ENCODE measurements at places on chromosomes 3 and 15.

- DNase-seq = no peak
Measured at GRCh38 chr15:69857686-69858391, 239.9 kb downstream of the TLE3 start.

GRCh38 chr3:108060331-108060730 lies 30.5 kb downstream of the CD47 start:
- DNase-seq = no peak

GRCh38 chr3:140842984-140843649 lies 98.5 kb upstream of the SLC25A36 start:
- no peak for DNase-seq

DNA sequence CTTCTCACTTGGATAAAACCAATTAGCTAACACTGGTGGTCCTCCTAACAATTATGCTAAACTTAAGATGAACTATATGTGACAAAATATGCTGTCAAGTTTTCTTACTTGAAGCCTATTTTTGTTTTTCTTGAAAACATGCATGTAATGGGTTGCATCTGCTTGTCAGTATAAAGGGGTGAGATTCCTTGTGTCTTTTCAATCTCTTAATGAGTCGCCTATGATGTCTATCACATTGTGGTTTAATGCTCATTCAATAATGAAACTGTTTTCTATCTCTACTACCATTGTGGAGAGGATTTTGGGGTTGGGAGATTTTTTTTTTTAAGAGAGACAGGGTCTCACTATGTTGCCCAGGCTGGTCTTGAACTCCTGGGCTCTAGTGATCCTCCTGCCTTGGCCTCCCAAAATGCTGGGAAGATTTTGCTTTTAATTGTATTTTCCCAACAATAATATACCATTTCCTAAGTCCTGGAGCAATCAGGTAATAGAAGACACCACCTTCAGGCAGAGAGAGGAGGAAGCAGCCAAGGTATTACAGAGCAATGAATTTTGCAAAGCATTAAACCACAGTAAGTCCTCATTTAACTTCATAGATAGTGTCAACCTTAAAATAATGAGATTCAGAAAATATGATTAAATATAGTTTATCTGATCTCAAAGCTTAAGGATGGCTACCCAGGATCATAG lies 17.4 kb upstream of the TRMT10C start:
- DNase-seq = no peak

DNA sequence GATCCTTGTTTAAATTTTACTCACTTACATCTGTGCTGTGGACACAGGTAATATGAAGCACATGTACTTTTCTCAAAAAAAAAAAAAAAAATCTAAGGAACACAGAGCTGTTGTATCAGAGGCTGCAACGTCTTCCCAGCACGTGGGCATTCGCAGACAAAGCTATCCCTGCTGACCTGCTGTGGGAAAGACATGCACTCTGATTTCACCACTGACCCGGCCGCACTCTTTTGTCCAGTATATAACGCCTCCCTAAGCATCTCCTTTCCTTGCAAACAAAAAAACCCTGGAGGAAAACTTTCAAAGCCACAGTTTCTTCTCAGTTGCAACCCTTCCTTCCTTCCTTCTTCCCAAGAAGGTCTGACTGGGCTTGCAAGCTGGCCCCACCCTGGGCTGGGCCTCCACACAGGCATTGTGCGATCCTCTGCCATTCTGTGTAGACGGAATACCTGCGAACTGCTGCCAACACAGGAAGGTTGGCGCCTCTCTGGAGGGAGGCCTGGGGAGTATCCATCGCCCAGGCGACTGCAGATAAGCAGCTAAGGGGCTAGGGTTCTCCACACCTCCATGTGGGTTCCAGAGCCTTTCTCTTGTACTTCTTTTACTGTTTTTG lies 50.8 kb downstream of the SLC12A8 start:
- DNase-seq = no peak

GRCh38 chr3:183537295-183537730 lies 18.2 kb downstream of the KLHL6 start:
- no peak for DNase-seq

DNA sequence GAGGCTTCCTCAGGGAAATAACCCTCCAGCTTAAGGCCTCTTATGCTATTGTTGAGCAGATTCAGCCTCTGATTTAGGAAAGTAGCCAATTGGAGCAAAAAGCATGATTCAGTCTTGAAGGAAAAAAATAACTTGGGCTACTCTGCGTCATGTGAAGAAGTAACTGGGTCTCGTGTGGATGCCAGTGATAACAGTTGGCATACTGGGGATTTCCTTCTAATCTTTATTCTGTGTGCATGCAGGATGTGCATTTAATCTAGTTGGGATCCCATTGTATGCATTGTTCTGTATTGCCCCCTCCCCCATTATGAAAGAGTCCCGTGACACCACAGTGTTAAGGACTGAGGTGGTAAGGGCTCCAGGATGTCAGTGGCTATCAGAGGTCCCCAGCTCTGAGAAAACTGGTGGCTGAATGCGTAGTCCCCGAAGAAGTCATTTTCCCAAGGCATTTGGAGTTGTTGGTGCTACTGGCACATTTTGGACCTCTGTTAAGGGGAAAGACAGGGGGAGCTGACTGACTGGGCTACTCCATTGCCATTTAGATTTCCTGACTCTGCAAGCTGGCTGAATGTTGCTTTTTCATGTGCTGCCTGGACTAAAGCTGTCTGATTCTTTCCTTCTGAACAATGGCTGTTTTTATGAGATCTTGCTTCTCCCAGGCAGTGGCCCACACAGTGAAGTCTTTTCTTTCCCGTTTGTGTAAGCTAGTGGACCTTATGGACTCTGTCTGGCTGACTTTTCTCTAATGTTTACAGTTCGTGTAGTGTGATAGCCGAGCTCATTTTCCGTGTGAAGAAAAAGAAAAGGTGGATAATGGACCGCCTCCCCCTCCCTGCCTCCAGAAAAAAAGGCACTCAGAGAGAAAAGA lies 38.4 kb upstream of the TRAK1 start:
- DNase-seq = no peak

DNA sequence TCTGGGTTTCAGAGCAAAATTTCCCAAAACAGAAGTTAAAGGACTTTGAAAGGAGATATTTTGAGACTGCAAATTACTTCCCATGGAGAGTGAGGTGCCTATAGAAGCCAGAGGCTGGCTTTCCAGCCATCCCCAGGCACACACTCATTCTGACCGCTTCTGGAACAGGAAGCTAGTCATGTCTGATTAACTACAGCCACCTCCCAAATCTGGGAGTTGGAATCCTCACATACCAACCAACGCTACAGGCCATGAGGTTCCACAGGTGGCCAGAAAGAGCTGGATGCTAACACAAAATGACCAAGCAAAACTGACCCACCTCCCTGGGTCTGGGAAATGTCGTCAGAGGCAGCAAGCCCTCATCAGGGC lies 87.2 kb downstream of the SNRK start:
- no peak for DNase-seq

DNA sequence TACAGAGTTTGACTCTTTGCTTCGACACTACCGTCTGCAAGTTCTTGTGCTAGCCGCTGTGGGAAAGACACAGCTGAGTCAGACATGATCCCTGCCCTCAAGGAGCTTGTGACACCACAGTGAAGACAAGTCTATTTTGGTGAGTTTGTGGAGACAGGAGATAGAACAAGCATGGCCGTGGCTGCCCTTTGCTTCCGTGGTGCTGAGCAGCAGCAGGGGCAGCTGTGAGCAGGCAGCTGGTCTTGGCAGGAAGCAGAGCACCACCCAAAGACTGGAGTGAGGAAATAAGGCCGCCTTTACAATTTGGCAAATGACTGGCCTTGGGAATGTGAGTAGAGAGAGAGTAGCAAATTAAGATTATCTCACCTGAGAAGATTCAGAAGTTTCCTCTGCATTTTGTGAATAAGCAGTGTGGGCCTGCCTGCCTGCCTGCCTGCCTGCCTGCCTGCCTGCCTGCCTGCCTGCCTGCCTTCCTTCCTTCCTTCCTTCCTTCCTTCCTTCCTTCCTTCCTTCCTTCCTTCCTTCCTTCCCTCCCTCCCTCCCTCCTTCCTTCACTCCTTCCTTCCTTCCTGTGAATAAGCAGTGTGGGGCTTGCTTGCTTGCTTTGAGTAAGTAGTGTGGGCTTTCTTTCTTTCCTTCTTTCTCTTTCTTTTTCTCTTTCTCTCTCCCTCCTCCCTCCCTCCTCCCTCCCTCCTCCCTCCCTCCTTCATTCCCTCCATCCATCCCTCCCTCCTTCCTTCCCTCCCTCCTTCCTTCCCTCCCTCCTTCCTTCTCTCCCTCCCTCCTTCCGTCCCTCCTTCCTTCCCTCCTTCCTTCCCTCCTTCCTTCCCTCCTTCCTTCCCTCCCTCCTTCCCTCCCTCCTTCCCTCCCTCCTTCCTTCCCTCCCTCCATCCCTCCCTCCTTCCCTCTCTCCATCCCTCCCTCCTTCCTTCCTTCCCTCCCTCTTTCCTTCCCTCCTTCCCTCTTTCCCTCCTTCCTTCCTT lies 1.6 kb upstream of the GCNT3 start:
- DNase-seq = peak; percentile 53

DNA sequence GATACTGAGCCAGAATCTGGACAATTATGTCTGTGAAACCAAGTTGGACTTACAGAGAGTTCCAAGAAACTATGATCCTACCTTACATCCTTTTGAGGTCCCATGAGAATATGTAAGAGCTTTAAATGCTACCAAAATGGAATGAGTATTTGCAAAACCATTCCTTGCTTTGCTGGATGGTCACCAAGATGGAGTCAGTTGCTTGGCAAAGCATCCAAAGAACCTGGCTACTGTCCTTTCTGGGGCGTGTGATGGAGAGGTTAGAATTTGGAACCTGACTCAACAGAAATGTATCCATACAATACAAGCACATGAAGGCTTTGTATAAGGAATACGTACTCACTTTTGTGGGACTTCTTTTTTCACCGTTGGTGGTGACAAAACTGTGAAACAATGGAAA lies 36.2 kb downstream of the AP4E1 start:
- DNase-seq = no peak

DNA sequence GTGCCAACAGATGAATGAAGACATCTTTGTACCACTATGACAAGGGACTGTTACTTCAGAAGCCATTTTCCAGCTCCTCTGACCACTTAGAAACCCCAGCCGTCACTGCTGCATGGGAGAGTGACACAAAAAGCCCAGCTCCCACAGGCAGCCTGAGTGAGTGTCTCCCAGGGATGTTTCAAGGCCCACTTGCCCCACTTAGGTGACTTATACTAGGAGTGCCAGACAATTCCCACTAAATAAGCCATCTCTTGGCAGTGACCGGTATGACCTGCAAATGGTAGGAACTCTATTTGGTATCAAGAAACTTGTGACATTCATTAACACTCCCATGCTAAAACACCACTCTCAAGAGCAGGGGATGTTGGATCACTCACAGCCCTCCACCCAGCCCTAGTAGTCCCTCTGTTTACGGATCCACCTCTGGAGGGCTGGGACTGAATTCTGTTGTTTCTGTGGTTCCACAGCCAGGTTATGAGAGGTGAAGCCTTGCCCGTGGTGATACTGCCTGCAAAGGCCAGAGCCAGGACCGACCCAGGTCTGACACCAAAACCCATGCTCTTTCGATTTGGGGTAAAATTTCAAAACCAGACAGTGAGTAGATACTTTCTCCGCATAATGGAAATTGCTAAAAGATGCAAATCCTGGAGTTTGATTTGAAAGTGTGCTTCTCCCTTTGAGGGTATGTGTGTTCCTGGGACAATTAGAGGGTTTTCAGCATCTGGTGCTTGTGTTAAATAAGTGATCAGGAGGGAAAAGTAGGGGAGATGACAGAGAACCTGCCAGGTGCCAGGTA lies 14.5 kb downstream of the RBP1 start:
- no peak for DNase-seq

DNA sequence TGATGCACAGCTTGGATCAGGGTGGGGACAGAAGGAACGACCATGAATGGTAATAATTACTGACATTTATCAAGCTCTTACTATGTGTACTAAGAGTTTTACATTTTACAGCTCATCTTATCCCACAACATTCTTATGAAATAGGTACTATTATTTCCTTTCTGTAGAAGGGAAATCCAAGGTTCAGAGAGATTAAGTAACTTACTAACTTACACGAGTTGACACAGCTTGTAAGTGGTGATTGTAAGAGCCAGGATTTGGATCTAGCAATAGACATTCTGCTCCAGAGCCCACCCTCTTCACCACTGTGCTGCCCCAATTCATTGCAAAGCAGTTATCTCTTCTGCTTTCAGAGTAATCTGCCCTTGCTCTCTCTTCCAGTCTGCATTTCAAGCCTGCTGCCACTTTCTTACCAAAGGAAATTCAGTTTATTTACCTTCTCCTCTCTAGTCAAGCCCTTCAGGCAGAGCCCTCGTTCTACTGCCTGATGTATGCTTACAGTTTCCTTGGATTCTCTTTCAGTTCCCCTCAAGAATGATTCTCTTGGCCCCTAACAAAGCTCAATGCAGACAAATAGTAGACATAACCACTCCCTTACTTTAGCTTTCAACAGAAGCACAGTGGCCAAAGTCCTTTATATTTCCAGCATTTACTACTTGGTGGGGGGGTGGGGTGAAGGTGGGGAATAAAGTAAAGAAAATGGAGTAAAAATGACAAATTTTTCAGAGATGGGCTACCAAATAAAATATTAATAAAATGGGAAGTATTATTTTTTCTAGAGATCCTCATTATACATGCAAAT lies 65.8 kb downstream of the ATP8B4 start:
- DNase-seq = no peak

- DNase-seq = no peak
Measured at GRCh38 chr3:20958161-20958560, 772.2 kb upstream of the SGO1 start.

DNA sequence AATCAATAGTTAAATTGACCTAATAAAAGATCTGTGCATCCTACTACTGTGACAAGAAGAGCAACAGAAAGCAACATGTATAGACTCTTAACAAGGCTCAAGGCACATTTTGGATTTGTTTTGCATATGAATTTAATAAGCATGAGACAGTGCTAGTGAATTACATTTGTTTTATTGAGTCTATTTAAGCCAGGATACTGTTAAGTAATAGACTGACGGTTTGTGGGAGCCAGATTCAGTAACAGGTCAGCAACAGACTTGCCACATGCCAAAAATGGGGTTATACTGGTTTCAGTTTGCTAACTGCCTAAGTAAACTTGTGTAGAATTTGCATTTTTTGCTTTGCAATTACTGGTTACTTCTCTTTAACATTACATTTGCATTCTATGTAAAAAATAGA lies 54.0 kb downstream of the MBNL1 start:
- DNase-seq = no peak

DNA sequence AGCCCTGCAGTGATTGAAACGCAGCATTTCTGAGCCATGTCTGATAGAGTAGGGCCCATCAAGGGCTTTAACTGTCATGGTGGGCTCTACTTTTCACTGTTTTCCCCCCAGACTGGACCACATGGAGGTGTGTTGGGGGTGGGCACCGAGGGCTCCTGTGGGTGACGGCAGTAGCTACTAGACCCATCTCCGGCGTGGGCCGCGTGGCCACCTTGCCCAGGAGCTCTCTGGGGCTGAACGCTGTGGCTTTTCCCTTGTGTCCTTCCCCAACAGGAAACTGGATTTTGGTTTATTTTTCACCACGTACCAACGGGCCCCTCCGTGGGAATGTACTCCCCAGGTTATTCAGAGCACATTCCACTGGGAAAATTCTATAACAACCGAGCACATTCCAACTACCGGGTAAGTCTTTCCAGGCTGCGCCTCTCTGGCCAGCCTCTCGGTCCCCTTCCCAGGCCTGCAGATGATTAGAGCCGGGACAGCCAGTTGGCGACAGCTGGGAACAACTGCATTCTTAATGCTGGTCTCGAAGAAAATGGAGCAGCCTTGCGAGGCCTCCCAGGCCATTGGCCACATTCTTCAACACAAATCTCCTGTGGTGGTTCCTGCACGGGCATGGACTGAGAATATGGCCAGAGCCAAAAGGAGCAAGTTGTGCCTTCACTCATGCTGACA lies 67.7 kb downstream of the MESD start:
- DNase-seq = no peak

GRCh38 chr3:134609821-134610431 lies 40.9 kb downstream of the KY start:
- no peak for DNase-seq

Data from HT-29 (cell line).